ENCODE measurements at places on chromosomes 2 and 18.

DNA sequence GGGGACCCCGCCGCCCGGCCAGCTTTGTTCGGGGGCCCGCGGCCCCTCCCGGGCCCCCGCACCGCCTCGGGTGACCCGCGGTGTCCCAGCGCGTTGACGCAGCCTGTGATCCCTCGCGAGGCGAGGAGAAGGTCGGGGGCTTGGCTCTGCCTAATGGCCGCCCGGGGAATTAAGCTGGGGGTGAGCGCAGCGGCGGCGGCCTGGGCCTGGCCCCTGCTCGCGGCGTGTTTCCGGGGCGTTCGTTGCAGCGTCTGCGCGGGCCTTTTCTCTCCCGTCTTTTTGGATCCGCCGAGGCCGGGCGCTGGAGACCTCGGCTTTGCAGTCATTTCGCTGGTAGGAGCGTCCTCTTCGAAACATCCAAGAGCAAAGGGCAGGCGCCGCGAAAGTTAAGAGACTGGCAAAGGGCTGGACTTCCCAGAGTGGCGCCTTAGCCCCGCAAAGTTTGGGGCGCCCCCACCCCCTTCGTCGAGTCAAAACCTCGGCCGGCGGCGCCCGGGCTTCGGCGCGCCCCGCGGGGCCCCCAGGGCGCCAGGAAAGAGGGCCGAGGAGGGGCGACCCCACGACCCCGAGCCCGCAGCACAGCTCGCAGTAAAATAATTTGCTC, 1.3 kb downstream of the SALL3 start:
- no peak for DNase-seq

GRCh38 chr2:182302972-182303371, 123.9 kb downstream of the PDE1A start:
- DNase-seq: no peak

DNA sequence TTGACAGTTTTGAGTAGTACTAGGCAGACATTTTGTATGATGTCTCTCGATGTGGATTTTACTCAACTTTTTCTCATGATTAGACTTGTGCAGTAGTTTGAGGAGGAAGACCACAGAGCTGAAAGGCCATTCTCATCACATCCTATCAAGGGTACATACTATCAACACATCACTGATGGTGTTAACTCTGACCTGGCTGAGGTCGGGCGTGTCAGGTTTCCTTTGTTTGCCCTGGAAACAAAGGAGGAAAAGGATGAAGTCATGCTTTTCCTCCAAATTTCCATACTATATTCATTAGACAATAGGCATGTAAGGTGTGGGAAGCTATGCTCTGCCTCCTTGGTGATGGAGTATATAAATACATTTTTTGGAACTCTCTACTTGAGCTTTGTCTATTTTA, 211.1 kb downstream of the DSEL start:
- DNase-seq: no peak

DNA sequence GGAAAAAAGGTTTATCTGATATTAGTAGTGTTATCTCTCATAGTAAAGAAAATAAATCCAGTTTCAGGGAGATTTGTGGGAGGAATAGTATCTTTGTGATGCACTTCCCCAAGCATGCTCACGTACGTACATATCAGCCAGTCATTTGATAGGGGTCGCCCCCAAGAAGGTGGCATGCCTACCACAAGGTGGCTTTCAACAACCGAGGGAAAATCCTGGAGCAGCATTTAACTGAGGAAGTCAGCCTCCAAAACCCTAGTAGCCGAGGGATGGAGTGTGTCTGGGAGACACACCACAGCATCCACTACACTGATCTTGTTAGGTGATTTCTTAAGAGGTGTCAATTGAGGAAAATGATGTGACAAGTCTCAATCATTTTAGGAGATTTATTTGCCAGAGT, 623.9 kb downstream of the NYAP2 start:
- no peak for DNase-seq

GRCh38 chr2:28088970-28089369, 198.4 kb downstream of the BABAM2 start:
- no peak for DNase-seq

- DNase-seq: no peak
These were observed 201.1 kb downstream of the PTH2R start for GRCh38 chr2:208607694-208608093.

DNA sequence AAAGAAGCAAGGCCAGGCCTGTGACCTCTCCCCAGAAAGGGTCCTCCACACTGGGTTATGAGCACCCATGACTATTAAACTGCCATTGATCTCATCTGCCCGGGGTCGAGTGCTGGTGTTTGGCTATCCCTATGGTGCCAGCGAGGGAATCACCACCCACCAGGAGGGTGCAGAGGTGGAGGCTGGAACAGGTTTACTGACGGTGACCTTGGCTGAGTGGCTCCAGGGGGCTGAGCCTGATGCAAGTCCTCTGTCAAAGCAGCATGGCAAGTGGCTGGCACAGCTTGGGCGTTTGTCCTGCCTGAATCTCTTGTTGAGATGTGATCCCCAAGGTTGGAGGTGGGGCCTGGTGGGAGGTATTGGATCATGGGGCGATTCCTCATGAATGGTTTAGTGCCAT, 196.4 kb upstream of the HDAC4 start:
- DNase-seq: no peak

DNA sequence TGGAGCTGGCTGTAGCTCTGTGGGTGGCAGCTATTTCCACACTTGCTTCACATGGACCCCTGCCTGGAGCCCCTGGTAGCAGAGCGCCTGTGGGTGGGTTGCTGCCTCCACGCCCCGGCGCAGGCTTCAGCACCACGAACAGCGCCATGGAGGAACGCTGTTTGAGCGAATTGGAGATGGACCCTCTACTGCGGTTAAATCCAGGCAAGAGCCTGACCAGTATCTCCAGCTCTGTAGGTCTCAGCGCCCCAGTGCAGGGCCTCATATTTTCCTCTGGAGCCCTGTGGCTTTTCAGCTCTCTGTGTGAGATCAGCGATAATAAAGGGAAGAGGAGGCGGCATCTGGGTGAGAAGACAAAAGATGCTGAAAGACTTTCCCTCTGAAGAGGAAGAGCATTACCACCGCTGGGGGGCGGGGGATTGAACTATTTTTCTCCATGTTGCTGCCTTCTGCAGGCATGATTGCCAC, 12.0 kb downstream of the ONECUT2 start:
- no peak for DNase-seq

GRCh38 chr2:95314598-95314963, 17.4 kb downstream of the KCNIP3 start:
- no peak for DNase-seq

DNA sequence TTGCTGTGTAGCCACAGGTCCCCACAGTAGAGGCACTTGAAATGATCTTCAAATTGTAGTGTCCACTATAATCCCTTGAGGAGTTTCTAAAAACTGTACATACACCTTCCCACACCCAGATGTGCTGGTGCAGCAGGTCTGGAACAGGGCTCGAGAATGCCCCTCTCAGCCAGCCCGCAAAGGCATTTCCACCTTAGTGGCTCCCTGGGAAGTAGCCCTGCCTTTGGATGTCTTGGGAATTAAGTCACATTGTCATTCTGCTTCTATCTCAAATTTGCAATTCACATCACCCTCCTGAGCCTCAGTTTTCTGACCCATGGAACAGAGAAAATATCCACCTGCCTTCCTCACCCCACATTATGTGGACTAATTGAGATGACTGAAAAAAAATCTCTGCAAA, 44.3 kb upstream of the TCF7L1 start:
- no peak for DNase-seq

GRCh38 chr2:17588031-17588430, 47.5 kb downstream of the VSNL1 start:
- no peak for DNase-seq

DNA sequence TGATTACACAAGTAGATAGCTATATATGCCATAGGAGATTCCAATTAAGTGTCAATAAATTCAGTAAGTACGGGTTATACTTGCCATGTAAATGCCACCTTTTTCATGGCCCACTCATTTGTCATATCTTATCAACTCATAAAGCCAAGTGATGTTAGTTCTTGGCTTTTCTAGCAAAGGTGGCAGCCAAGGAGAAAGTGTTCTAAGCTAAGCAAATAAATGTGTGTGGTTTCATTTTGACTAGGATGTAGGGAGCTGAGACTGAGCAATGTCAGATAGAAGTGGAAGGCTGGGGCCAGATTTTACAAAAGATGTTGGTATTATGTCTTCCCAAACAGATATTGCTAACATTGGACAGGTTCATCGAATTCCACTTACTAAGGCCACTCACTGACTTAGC, 952.0 kb downstream of the SLC4A3 start:
- DNase-seq: no peak

DNA sequence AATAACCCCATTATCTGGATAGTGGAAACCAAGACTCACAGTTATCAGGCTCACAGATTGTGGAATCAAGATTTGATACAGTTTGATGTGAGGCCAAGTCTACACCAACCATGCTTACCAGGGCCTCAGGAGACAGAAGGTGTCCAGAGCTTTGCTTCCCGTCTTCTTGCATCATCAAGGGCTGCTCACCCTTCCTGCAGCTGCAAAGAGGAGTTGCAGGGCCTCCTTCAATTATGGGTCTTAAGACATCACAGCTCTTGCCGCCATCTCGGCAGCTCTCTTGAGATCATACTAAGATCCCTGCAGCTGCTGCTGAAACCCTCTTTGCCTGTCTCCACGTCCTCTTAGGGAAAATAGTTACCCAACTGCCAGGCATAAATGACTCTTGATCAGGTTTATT, 176.0 kb downstream of the MGAT5 start:
- DNase-seq: no peak

GRCh38 chr18:22346953-22347605, 70.6 kb downstream of the CTAGE1 start:
- DNase-seq: no peak

DNA sequence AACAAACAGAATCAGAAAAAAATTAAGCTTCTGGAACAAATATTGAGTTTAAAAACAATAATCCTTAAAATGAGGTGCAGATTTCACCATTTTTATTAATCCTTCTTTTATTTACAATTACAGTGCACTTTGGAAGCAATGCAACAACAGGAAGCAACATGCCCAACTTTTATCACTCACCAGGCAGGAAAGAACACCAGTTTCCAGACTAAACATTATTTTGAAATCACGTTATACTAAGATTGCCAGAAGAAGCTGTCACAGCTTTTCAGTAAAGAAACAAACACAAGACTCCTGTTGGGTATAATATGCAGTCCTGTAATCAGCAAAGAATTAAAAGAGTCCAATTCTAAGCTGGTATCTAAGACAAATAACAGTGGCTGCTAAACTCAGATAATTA, 137.9 kb upstream of the ZC3H15 start:
- DNase-seq: no peak

DNA sequence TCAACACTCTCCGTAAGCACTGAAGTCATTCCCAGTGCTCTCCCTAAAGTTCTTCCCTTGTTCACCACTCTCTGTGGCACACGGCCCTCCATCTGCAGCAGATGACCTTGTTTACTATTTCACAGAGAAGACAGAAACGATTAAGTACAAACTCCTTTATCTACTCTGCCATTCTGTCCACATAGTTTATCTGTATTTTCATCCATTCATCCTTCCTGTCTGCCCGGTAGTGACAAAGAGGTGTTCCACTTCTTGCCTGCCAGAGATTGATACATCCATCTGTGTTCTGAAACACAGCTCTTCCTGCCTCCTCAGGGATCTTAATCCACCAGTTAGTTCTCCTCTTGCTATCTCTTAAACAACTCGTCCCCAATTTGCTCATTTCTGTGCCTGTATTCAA, 77.9 kb upstream of the CD226 start:
- DNase-seq: no peak

- DNase-seq: no peak
These were observed 105.4 kb downstream of the DYM start for GRCh38 chr18:49355028-49355427.

- no peak for DNase-seq
These were observed 41.5 kb downstream of the YPEL5 start for GRCh38 chr2:30188292-30188691.

GRCh38 chr2:24262421-24262970, 87.6 kb downstream of the FAM228A start:
- DNase-seq: no peak

DNA sequence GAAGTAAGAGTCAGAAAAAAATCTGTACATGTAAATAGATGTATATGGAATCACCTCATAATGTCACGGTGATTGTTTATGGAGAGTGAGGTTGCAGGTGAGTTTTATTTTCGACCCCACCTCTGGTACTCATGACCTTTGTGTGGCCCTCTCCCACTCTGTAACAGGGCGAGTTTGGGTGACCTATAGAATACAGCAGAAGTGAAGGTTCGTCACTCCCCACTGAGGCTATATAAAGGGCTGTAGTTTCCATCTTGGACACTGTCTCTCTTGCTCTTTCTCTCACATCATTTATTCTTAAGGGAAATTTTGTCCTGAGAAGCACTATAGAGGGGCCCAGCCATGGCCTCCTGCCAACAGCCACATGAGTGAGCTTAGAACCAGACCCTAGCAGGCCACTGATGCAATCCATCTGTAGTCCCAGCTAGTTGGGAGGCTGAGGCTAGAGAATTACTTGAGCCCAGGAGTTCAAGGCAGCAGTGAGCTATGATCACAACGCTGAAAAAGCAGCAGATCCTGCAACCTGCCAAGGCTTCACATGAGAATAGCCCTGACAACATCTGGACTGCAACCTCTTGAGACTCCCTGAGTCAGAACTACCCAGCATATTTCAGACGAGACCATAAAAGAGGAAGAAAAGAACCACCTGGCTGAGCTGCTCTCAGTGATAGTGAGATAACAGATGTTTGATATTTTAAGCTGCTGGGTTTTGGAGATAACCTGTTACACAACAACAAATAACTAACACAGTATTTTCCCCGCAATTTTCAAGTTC, 74.3 kb upstream of the SLC1A4 start:
- no peak for DNase-seq

DNA sequence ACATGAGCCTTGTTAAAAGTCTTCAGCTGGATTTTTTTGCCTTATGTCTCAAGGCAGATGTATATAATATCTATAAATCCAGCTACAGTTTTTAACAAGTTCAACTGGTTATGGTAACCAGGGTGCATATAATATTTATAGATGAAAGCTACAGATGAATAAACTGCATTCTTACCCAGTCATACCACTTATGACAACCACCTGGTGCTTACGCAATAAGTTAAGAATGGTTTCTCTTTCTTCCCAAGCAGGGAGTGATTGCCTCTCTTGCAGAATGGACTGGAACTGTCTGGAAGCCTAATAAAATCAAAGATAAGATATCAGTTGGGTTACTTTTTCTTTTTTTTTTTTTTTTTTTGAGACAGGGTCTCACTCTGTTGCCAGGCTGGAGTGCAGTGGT, 19.6 kb downstream of the DHX57 start:
- no peak for DNase-seq

- DNase-seq: no peak
These were observed 69.2 kb downstream of the RNF144A start for GRCh38 chr2:6986301-6986911.
